A549 treated with DMSO at 1 μM for 4 hours (cell line): ENCODE measurements at places on chromosomes 5 and 9. TPM values are rescaled to one million over a fixed set of nuclear protein-coding genes. Genes with fewer than 3 reads are reported as not detected.

SLC6A18 gene
- total RNA-seq = not detected in 5 replicates

MYOT gene
- not detected in 5 replicates for total RNA-seq

TMC1 gene
- 0.05 to 0.19 TPM in 2 of 5 replicates, not detected in the others for total RNA-seq

SLC45A2 gene
- total RNA-seq = not detected in 5 replicates

LRRC70 gene
- total RNA-seq = 0.08 to 0.41 TPM (median 0.14 TPM) in 3 of 5 replicates, not detected in the others

RMRP gene
- total RNA-seq = 7.7 to 45.5 TPM (median 11.2 TPM) in 4 of 5 replicates, not detected in the other

SLC44A1 gene
- total RNA-seq = 23.6 to 35.5 TPM (median 31.0 TPM) in 5 replicates

AGXT2 gene
- not detected in 5 replicates for total RNA-seq

SLC28A3 gene
- 0.01 TPM in 1 of 5 replicates, not detected in the others for total RNA-seq

GFI1B gene
- total RNA-seq = 0.06 to 0.15 TPM (median 0.06 TPM) in 3 of 5 replicates, not detected in the others

PSD2 gene
- total RNA-seq = 0.02 to 0.05 TPM (median 0.04 TPM) in 5 replicates

COQ4 gene
- 51.3 to 61.8 TPM (median 57.5 TPM) in 5 replicates for total RNA-seq

NOL6 gene
- 61.8 to 74.0 TPM (median 65.5 TPM) in 5 replicates for total RNA-seq

IL7R gene
- total RNA-seq = 0.36 to 1.0 TPM (median 0.70 TPM) in 5 replicates

DMRT2 gene
- 0.09 to 0.10 TPM in 2 of 5 replicates, not detected in the others for total RNA-seq

CDH18 gene
- total RNA-seq = not detected in 5 replicates

CER1 gene
- total RNA-seq = not detected in 5 replicates
